ENCODE measurements at places on chromosomes 3 and 15.

GRCh38 chr3:194306109-194306686 lies 44.9 kb downstream of the CPN2 start:
- peak; percentile 37 for DNase-seq

GRCh38 chr3:74515451-74515850 lies 99.0 kb downstream of the CNTN3 start:
- DNase-seq: no peak

- DNase-seq: no peak
Observed at GRCh38 chr3:10522646-10523303, 17.4 kb upstream of the ATP2B2 start.

DNA sequence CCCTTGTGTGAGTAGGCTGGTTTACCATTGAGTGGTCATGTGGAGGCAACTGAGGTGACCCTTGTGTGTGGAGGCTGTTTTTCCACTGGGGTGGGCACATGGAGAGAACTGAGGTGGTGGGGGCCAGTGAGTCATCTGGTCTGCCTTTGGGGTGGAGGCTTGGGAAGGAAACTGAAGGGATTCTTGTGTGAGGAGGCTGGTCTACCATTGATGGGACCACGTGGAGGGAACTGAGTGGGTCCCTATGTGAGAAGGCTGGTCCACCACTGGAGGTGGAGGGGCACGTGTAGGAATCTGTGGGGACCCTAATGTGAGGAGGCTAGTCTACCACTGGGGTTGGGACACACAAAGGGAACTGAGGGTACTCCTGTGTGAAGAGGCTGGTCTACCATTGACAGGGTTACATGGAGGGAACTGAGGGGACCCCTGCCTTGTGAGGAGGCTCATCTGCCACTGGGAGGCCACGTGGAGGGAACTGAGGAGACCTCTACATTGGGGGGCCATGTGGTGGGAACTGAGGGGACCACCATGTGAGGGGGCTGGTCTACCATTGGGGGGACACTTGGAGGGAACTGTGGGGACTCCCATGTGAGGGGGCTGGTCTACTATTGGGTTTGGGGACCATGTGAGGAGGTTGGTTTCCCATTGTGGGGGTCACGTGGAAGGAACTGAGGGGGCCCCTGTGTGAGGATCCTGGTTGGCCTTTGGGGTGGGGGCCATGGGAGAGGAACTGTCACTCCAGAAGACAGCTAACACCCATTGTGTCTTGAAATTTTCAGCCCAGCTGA lies 164.5 kb downstream of the WNT7A start:
- DNase-seq: no peak

DNA sequence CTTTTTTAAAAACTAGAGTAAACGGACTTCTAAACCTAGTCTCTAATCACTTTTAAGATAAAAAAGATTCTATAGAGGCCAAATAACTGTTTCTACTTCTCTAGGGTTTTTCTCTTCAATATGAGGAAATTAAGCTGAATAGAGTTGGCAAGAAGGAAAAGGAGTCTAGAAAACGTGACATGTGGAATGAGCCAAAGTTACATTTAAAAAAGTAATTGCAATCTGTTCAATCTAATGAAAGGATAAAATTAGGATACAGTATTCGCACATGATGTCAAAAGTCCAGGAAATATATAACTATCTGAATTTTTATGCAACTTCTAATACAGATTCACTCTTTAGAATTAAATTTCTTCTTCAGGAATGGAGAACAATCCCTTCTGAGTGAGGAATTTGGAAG lies 300.1 kb downstream of the ULK4 start:
- no peak for DNase-seq

DNA sequence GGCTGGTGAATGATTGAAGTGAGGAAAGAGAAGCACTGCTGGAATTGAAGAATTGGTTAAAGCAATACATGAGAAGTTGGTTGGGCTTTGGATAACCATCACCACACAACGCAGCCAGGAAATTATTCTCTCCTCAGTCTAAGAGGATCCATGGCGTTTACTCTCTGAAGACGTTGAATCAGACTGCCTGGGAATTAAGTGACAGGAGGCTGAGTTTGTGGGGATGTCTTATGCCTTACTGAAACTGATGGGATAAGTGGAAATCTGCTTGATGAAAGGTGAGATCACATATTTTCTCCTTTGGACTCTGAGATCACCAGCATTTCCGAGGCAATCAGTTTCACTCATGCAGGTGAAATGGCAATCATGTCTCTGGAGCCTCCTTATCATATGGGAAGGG lies 456.1 kb upstream of the GBE1 start:
- no peak for DNase-seq

DNA sequence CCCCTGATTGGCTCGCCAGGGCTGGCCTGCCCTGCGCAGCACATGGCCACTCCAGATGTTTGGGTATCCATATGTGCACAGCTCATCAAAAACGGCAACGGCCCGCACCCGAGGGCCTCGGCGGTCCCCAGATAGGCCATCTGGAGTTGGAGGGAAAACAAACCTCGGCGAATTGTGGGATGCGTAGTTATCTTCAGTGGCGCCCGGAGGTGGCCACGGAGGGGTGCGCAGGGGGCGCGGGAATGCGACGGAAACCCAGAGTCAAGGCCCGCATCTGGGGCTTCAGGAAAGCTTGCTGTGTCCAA lies 156.5 kb downstream of the TLE3 start:
- DNase-seq: no peak

GRCh38 chr3:195162033-195162669 lies 108.8 kb downstream of the XXYLT1 start:
- no peak for DNase-seq

DNA sequence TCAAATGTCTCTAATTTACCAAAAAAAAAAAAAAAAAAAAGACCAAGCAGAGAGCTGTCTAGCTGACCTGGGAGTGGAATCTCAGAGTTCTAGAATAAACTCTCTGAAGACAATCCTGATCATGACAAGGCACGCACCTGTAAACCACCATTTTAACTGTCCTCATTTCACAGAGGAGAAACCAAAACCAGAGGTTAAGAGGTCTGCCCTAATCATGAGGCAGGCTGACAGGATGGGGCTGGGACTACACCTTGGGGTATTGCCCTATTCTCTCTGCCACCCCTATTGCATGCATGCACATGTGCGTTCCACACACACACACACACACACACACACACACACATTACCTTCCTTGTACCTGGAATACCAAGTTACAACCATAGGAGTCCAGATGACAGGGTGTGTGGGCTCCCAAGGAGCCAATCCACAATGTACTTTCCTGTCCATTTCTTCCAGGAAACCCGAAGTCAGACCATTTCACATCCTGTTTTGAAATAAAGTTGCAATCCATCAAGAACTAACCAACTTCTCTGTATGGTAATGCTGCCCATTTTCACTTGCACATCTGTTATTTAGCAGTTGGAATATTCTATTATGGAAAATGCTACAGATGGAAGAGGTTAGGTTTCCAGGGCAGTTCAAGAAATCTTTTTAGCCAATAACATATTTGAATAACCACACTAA lies 34.6 kb downstream of the HSPBAP1 start:
- no peak for DNase-seq

DNA sequence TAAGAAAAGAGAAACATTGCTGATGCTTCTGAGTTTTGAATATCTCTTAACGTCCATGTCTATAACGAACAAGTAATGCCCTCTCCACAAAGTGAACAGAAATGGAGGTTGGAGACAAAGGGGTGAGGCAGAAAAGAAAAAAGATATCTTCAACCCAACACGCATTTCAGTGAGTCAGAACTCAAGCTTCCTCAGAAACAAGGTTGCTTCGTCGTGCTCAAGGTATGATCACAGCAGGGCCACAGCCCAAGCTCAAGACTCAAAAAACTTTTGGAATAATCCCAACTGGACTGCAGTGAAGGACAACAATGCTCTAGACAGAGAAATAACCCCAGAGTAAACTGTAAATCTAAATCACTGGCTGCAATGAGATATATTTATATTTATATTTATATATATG lies 18.9 kb downstream of the WNT5A start:
- DNase-seq: no peak

GRCh38 chr3:129619726-129620162 lies 13.3 kb upstream of the PLXND1 start:
- DNase-seq: no peak

DNA sequence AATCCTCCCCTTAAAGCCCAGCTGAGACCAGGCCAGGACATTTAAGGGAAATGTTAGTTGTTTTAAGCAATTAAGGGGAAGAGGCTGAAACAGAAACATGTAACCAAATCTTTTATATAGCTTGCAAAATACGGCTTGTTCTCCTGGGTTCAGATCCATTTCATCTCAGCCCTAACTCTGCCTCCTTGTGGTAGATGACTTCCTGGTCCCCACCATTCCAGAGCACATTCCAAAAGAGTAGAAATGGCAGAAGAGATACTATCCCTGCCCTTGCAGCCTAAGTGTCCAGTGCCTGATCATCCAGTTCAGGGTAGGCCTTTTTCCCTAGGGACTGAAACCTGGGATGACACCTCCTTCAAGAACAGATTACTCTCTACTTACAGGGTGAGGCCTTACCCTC lies 266.2 kb upstream of the VEPH1 start:
- DNase-seq: no peak

GRCh38 chr15:36960179-36960946 lies 140.0 kb downstream of the MEIS2 start:
- DNase-seq: no peak

DNA sequence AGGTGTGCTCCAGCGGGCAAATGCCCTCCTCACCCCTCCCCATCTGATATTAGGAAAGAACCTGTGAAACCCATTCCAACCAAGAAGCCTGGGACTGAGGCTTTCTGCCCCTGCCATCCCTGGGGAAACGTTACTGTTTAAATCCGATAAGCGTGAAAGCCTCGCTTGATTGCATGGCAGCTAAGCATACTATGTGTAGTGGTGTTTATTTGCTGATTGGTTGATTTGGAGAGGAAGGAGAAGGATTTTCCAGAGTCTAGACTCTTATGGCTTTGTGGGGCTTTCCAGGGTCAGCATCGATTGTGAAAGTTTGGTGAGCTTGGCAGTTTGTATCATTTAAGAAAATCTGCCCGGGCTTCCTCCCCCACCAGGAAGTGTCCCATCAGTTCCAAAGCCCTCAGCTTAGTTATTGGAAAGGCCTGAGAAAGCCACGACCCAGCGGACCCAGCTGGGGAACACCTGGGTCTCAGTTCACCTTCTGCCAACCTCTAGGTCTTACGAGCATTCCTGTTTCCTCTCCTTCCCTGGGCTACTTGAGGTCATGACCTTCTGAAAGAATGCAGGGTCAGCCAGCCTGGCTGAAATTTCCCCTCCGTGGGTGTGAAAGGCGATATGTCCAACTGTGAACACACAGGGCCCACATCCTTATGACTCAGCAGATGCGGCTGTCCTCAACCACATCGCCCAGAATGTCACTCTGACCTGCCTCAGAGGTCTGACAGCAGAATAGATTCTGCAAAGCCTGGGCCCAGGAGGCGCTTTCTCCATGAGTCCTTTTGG lies 62.8 kb upstream of the HERC1 start:
- DNase-seq: no peak

GRCh38 chr3:180420804-180421203 lies 181.2 kb upstream of the TTC14 start:
- DNase-seq: no peak

GRCh38 chr3:122200661-122201060 lies 17.2 kb downstream of the CASR start:
- DNase-seq: no peak

GRCh38 chr15:35197306-35197705 lies 112.2 kb upstream of the NANOGP8 start:
- no peak for DNase-seq

DNA sequence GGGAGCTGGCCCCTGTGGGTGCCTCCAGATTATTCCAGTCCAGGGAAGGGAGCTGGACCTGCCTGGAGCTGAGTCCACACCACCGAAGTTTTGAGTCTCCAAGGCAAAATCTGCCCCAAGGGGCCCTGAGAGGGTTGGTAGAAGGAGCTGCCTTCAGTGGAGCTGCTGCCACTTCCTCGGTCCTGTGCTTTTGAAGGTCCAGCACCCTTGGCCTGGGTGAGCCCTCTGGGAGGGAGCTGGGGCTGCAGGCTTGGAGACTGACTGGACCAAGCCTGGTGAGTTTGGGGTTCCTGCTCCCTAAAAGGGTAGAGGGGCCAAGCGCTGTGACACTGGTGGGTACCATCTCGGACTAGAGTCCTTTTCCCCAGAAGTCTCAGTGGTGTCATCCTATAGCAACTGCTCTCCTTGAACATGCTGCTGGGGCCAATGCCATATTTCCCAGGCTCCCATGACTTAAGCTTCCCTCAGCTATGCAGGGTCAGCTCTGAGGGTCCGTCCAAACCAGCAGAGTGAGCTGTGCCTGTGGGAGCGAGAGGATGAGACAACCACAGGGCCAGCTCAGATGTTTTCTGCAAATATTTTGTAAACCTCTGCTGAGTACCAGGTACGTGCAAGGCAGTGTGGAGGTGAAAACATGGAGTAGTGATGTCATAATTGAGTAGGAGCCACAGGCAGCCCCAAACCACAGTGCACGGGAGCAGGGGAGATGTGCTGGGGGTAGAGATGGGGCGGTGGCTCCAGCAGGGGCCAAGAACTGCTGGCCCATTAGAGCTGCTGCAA lies 96.0 kb downstream of the ABHD5 start:
- DNase-seq: no peak

GRCh38 chr3:195441476-195441991 lies 1.3 kb downstream of the ACAP2 start:
- no peak for DNase-seq

Measured in NCI-H1417 treated with DMSO at 0.1 percent for 48 hours (cell line).